ENCODE measurements at places on chromosomes 5 and 9.

DNA sequence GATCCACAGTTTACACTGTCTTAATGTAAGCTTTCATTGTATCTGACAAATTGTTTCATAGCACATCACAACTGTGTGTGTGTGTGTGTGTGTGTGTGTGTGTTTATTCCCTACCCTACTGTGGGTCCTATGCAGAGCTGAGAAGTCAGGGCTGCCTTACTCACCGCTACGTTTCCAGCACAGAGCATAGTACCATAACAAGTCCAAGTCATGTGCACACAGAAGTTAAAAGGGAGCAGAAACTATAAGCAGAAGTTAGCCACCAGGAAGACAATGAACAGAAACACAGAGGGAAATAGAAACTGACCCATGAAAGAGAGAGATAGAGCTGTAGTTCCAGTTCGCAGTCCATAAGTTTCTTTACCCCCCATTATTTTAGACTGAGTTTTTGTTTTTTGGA is 38.2 kb upstream of the DMXL1 start:
- DNase-seq: no peak

GRCh38 chr9:88741335-88741734 is 206.4 kb downstream of the NXNL2 start:
- DNase-seq: no peak

DNA sequence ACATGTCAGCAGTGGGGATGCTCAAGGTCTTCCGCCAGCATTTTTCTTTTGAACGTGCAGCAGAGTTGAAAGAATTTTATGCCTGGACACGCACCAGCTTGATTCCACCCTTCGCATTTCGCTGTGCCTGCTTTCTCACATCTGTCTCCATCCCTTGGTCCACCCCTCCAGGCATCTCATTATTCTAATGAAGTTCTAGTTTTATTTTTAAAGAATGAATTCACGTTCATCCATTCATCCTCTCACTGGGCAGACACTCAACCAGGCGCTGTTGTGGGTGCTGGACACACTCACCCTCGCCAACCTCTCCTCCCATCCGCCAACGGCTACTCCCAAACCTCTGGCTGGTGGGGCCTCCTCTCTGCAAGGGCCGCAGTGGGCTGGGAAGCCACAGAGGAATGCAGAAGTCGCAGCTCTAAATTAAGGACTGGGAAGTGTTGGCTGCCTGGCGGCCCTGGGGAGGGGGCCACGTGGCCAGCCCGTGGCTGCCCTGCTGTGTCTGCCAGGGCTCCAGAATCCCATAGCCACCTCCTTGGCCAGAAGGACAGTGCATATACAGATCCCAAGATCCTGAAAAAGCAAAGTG is 6.7 kb downstream of the SUSD3 start:
- no peak for DNase-seq

DNA sequence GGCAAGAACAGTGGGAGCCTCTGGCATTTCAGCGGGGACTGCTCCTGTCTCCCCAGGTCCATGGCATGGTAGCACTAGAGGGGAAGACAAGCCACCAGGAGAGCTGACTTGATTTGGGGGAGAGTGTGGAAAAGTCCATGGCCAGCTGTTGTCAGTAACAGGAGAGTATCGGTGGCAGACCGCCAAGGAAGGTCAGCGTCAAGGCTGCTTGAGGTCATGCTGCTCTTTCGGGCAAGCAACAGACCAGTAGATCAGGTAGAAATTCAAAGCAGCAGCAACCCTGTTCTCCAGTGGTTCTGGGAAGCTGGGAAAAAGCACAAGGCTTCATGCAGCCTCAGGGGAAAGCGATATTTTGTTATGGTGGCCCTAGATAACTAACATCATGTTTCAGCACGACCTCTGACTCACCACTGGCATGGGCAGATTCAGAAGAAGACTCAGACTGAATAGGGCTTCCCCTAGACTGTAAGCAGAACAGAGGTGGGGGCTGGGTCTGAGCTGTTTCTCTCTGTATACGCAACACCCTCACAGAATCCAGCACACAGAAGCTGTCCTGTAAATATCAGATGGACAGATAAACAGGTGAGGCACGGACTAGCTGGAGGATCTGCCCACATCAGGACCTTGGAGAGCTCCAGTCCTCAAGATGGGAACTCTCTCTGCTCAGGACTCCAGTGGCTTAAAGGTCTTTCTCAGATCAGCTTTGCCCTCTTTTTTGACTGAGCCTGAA is 35.2 kb upstream of the PLEKHG4B start:
- DNase-seq: no peak

DNA sequence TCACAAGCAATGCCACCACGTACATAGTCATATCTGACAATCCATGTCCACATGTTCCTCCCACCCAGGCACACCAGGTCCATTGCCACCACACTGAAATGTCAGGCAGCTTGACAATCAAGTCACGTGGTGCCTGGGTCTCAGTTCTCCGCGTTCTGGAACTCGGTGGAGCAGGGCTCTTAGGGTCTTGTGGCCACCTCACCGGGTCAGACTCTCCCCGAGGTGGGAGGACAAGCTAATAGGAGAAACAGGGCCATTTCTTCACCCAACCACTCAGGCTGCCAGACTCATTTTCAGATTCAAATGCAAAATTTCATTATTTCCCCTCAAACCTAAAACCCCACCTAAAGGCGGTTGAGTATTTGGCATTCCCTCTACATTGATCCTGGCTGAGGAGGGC is 200.5 kb upstream of the GAS1 start:
- peak; percentile 7 for DNase-seq

DNA sequence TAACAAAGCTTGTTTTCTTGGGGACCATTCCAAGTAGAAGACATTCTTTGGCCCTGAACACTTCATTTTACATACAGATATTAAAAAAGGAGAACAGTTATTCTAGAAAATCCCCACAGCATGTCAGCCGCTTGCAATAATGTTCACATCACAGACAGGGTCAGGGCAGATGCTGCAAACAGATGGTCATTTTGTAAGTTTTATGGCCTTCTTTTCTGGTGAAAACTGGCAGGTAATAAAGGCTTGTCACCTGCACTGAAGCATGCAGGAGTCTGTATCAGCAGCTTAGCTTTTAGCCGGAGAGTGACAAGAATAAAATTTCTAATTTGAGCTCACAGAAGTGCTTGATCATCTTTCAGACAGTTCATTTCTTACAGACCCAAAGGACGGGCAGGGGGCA is 220.9 kb upstream of the DAP start:
- no peak for DNase-seq

DNA sequence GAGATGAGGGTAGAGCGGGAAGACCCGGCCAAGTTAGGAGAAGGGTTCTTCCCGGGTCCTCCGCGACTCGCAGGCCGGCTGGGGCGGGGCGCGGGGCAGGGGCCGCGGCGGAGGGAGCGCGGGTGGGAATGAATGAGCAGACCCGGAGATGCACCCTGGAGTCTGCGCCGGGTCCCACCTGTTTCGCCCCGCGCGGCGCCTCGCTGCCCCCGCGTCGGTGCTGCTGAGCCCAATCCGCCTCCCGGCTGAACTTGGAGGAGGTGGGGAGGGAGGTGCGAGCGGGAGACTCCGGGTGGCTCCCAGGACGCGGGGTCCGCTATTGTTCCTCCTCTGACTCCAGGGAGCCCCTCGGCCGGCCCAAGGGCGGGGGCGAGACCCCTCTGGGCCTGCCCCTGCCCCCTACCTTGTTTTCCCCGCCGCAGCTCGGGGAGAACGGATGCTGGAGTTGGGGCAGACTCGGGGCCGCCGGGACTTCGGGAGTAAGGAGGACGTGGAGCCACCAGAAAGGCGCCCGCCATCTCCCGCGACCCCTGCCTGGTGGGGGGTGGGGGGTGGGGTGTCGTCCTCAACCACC is 659 bp downstream of the RAI14 start:
- DNase-seq: no peak

DNA sequence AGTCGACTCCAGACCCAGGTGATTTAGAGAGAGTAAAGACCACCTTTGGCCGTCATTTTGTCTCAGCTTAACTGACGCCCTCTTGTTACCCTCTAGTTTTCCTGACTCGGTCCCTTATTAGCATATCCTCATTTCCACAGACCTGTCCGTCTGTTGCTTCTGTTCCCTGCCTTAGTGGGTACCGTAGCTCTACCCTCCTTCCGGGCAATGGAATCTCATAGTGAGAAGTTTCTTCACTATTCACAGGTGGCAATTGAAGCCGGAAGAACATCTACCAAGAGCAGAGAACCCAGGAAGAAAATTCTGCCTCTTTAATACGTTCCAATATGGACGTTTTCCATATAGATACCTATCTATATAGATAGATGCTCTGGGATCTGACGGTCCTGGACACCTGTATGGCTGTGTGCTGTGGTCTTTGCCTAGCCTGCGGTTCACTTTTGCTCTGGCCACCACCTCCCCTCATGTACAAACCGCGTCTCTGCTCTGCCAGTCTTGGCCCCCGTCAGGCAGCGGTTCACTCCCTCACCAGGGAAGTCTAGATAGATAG is 652 bp upstream of the TMEM161B start:
- no peak for DNase-seq

GRCh38 chr9:32413424-32413823 is 29.0 kb downstream of the ACO1 start:
- no peak for DNase-seq

DNA sequence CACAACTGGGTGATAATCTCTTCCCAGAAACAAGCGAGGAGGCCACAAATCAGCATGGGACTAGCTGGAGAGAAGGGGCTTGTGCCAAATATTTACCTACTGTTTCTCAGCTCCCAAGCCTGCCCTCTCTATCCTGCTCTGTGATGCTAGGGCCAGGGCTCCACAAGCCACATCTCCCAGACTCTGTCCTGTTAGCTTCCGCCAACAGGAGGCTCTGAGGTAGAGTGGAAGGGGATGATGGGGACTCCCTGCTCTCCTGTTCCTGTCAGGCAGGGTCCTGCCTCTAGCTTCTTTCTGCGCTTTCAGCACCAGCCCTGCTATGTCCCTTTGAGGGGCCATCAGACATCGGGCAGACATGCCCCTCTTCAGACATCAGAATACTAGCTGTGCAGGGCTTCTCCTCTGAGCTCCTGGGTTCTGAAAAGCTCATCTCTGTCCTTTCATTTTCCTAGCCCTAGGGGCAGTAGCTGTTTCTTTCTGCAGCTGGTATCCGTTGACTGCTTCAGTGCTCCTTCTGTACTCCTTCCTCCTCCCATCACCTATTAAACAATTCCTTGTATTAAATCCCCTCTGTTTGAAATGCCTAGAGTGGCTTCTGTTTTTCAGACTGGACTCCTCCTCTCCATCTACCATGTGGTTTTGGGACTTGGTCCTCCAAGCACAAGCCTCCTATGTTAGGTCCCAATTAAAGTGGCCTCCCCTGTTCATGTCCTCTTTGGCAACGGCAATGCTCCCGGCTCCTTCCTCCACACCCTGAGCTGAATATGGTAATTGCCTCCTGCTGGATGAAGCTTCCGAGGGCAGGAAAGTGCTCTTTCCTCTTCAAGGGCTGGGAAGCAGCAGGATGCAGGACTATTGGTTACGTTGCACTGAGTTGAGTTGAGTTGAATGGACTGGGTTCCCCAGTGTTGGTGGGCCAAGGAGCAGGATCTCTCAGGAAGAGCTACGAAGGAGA is 161.1 kb upstream of the TBC1D2 start:
- DNase-seq: no peak

GRCh38 chr5:10870791-10871190 is 109.8 kb upstream of the DAP start:
- DNase-seq: no peak

DNA sequence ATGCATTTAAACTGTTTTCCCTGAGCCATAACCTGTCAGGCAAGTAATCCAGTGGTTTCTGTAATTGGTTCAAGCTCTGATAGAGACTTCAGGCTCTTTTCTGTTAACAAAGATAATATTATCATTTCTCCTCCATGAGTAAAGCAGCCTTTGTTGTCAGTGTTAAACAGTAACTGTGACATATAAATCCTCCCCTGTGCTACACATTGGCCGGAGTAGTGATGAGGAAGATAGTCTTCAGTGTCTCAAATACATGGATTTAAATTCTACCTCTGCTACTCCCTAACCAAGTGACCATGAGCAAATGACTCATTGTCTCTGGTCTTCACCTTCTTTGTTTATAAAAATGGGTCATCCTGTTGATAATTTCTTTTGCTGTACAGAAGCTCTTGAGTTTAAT is 615.5 kb upstream of the CHD1 start:
- no peak for DNase-seq

DNA sequence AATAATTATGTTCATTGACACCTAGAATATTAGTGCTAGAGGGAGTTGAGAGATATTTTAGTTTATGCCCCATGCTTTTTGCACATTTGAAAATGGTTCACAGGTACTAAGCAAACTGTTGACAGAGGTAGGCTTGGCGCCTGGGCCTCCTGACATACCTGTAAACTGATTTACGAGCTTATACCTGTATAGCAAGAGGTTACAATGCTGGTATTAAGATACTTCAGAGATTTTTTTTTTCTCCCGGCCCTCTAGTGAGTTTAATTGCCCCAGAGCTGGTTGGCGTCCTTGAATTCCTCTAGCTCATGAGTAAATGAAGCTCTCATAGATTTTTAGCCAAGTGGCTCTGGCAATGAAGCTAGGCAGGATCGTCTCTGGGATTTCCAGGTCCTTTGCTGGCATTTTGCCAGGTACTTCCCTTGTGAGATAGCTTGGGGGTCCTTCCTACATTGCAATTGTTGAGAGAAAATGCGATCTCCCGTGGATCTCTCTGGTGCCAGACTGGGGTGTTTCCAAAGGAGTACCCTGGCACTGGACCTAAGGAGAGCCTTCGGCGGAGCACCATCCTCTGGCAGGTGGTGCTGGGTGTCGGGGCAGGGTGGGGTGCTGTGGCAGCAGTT is 9.0 kb downstream of the SLC36A1 start:
- no peak for DNase-seq

DNA sequence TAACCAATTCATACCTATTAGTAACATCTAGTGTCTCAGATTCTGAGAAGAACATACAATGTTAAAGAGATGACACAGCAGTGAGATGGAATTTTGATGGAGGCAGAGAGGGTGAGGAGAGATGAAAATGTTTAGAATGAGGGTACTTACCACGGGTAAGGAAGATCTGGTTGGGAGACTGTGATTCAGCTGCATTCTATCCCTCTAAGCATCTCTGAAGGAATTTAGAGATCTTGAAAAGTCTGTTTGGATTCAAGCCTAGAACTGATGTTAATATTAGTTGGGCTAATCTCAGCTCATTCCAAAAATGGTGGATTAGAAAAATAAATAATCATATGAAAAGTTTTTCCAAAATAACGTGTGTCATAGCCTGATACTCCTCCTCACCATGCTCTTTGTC is 191.5 kb upstream of the CLINT1 start:
- no peak for DNase-seq

DNA sequence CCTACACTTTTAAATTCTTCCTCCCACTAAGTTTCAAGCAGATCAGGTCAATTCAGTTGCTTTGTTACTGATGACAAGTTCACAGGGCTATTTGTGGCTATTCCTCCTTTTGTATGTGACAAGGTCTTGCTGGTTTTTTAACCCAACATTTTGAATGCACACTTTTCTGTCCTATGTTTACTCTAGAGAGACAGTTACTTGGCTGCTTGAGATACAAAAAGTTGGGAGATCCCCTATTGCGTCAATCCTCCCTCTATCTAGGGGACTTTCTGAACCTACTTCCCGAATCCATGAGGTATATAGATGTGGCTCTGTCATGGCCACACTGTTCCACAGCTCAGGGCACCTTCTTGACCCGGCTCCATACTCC is 386.7 kb downstream of the NTRK2 start:
- DNase-seq: no peak

- no peak for DNase-seq
Measured at GRCh38 chr5:67516948-67517565, 320.5 kb upstream of the CD180 start.
